Mesothelial cell of epicardium (in vitro differentiated cells): ENCODE measurements at places on chromosomes 12 and 14. TPM values are rescaled to one million over a fixed set of nuclear protein-coding genes. Genes with fewer than 3 reads are reported as not detected.
A peak's percentile ranks its signal among the peaks of the same experiment; 100 is the strongest.

DNA sequence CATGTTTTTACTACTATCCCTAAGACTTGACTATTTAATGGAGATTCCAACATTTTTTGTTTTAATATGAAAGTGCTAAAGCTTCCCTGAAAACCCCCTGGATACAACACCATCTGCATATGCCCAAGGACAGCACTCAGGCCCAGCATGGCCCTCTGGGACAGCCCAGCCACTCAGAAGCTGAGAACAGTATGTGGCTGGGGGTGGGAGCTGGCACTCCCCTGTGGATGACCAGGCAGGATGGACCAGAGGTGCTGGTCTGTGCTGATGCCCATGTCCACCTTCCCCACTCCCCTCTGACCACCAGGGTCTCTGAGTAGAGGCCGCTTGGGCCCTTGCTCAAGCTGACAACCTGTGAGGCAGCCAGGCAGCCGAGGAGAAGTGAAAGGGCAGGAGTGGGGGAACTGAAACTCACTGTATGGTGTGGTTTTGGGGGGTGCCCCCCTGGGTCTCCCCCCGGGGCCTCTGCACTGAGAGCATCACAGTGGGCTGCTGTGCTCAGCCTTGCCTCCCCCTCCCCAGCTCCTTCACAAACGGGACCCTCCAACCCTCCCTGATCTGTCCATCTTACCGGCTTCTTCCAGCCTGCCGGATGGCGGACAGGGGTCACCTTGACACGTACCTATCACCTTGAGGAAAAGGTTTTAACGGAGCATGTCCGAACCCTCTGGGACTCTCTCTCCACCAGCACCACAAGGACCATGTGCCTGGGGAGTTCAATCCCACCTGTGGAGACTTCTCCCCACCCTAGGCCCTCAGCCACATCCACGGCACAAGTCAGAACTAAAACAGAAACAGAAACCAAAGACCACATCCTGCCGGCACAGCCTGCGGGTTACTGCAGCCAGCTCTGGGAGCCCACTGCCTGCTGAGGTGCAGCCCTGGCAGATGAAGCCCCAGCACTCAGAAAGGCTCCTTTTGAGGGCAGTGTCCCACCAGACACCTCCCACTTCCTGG lies at the start of gene TMEM229B:
Gene TMEM229B (minus strand): TSS at position 785 of the 957 bp plus-strand sequence. CDS start 14,798 bp downstream, outside the sequence.
- DNase-seq, result no peak

Gene ABCC9
- 1.00 to 1.6 TPM (median 1.4 TPM) in 3 replicates for total RNA-seq

DNA sequence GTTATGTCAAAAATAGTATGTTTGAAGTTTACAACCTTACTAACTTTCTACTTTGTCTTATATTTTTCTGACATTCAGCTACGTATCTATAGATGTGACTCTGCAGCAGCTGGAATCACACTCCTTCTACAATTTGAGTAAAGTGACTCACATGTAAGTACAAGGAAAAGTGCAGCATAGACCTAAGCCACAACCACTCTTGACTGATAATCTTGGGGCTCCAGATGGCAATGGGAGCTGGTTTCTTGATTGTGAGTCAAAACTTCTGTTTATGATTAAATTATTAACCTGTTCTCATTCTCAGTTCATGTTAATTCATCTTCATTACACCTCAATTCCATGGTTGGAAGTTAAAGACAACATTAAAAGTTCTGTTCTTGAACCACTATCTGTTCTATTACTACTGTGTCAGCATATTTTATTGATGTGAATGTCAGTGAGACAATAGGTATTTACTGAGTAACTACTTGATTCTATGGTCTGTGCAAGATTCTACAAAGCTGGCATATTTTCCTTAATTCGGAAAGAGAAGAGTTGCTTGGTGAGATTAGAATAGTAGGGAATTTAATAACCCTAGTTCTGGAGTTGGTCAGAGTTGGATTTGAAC lies 112.9 kb downstream of the TSHR start:
- DNase-seq, result no peak

GRCh38 chr12:12612358-12612757 lies 682 bp downstream of the CREBL2 start:
- DNase-seq, result no peak

- DNase-seq, result peak; percentile 72
These were observed at the start of gene CDH24 for GRCh38 chr14:23056956-23057756. CDH24 (minus strand) TSS chr14:23057520; CDS start chr14:23055733, 1,787 bp downstream.

- no peak for DNase-seq
These were observed 202.3 kb upstream of the SLC16A7 start for GRCh38 chr12:59393506-59393905.

GRCh38 chr14:41570415-41571155 lies 36.1 kb upstream of the LRFN5 start:
- no peak for DNase-seq

GRCh38 chr12:54173066-54173726 lies 15.6 kb downstream of the SMUG1 start:
- peak; percentile 42 for DNase-seq

Gene TAS2R20
- total RNA-seq, result 3.8 to 5.0 TPM (median 4.8 TPM) in 3 replicates

DNA sequence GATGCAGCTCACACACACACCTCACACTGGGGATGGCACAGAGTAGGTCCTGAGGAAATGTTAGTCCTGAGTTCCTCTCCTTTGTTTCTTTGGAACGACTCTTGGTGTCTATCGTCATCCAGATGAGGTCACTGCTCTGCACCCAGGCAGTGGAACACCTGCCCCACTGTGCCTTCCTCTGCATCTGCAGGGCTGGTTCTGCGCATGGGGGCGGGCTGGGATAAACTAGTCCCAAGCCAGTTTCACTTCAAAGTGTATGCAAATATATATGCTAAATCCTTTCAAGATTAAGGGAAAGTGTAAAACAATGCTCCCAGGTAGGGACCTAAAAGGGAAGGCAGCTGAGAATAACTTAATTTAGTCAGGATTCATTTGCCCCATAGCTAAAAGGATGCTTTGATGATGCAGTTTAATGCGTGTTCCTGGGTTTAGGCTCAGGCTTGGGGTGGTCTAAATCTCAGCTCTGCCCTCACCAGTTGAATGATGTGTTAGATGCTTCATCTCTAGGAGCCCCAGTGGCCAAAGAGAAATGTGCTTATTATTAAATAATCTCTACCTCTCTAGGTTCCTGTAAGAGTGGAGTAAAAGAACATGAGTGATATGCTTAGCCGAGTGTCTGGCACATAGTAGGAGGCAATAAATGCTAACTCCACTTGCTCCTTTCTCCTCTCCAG lies 47.1 kb upstream of the OVCH1 start:
- no peak for DNase-seq

GRCh38 chr12:75812271-75813018 lies 219.1 kb downstream of the PHLDA1 start:
- no peak for DNase-seq

GRCh38 chr12:89350630-89351488 lies 1.4 kb downstream of the DUSP6 start:
- no peak for DNase-seq

DNA sequence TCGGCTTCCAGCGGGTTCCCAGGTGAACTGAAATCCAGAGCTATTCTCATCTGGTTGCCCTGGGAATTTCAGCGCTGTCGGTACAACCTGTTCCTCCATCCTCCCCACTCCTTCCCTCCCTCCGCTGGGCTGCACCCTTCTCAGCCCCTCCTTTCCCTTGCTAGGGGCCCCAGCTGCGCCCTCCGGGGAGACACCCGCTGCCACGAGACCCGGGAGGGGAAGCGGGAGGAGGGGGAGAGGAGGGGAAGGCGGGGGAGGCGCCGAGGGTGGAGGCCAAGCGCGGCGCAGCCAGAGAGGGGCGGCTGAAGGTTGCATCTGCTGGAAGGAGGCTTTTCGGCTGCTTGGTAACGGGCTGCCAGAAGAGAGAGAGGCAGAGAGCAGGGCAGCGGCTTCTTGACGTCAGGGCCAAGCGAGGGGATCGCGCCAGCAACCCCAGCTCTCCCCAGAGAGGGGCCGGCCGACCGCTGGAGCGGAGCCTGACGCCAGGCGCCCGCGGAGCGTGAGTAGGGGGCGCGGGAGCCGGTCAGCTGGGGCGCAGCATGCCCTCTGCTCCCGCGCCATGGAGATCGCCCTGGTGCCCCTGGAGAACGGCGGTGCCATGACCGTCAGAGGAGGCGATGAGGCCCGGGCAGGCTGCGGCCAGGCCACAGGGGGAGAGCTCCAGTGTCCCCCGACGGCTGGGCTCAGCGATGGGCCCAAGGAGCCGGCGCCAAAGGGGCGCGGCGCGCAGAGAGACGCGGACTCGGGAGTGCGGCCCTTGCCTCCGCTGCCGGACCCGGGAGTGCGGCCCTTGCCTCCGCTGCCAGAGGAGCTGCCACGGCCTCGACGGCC lies at the start of gene KCNA5:
Gene KCNA5 (plus strand): TSS at position 291 of the 831 bp plus-strand sequence. CDS start 269 bp downstream, at position 560.
- peak; percentile 37 for DNase-seq

Gene RNASE1
- 13.1 to 14.8 TPM (median 13.3 TPM) in 3 replicates for total RNA-seq

DNA sequence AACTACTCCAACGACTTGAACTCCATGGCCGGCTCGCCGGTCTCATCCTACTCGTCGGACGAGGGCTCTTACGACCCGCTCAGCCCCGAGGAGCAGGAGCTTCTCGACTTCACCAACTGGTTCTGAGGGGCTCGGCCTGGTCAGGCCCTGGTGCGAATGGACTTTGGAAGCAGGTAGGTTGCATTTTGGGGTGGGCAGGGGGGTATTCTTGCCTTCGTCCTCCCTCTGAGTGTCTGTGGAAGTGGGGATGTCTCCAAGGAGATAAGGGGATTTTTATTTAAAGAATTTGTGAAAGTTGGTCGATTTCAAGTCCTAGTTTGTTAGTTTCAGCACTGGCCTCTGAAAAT lies 1.3 kb downstream of the ASCL1 start:
- no peak for DNase-seq

Gene KRT5
- total RNA-seq, result 0.51 to 1.4 TPM (median 0.72 TPM) in 3 replicates

Gene SYCP3
- 0.14 to 0.16 TPM (median 0.16 TPM) in 3 replicates for total RNA-seq

- DNase-seq, result no peak
These were observed 1079.4 kb downstream of the TMEM121 start for GRCh38 chr14:106605548-106606448.
